ENCODE measurements at places on chromosomes 13 and 19.

DNA sequence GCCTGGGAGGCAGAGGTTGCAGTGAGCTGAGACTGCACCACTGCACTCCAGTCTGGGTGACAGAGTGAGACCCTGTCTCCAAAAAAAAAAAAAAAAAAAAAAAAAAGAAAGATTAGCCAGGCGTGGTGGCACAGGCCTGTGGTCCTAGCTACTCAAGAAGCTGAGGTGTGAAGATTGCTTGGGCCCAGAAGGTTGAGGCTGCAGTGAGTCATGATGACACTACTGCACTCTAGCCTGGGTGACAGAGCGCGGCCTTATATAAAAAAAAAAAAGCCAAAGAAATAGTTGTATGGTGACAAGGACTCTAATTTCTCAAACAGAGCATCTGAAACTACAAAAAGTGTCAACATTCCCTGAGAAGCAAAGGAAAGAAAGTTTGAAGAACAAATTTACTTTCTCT is 3.4 kb downstream of the PBX4 start:
- no peak for DNase-seq

GRCh38 chr19:18437491-18438330 is at the start of gene ISYNA1:
Gene ISYNA1, minus strand, starts transcription at chr19:18438133. Its CDS starts 154 bp downstream, at chr19:18437979.
- DNase-seq: no peak

DNA sequence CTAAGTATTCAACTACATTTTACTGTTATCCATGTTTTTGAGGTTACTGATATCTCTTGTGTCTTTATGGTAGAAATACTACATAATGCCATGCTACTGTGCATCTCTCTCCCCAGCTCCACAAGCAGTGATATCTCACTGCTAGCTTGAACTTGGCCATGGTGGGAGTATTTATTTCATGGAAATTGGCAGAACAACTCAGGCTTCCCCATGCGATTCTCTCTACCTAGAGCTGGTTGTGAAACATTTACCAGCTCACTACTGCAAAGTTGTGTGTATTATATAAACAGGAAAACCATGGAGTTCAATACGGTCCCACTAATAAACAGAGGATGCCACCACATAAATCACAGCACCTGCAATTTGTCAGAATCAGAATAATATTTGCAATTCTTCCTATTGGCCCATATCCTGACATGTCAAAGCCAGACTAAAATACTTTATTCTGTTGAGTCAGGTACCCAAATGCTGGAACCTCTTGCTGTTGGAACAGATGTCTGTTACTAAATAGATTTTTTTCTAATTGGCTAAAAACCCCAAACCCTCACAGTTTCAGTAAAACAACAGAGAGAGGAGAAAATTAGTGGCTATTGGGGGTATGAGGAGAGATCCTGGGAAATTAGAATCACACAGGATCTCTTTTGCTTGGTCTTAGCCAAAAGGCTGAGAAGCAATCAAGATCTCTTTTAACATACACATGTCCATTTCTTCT is 91.4 kb upstream of the SLC10A2 start:
- DNase-seq: no peak

GRCh38 chr19:19059837-19060611 is 3.8 kb upstream of the SLC25A42 start:
- DNase-seq: no peak

DNA sequence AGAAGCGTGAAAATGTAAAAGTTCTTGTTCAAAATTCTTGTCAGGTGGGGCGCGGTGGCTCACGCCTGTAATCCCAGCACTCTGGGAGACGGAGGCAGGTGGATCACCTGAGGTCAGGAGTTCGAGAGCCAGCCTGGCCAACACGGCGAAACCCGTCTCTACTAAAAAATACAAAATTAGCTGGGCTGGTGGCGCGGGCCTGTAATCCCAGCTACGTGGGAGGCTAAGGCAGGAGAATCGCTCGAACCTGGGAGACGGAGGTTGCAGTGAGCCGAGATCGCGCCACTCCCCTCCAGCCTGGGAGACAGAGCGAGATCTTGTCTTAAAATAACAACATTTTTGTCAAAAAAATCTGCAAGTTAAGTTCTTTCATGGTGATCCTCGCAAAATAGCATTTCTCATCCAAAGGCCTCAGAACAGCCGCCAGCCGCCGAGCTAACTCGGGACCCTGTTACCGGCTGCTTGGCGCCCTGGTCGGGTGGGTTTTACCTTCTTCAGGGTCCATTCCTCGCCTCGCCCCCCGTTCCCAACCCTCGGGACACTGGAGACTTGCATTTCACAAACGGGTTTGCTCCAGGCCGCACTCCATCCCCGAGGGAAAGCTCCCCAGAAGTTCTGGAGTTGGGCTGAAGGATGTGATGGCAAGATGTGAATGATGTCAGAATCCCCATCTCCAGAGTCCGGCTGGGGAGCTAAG is 1.6 kb downstream of the LATS2 start:
- no peak for DNase-seq

- DNase-seq: no peak
Measured at GRCh38 chr19:3268326-3268725, 43.9 kb downstream of the CELF5 start.

DNA sequence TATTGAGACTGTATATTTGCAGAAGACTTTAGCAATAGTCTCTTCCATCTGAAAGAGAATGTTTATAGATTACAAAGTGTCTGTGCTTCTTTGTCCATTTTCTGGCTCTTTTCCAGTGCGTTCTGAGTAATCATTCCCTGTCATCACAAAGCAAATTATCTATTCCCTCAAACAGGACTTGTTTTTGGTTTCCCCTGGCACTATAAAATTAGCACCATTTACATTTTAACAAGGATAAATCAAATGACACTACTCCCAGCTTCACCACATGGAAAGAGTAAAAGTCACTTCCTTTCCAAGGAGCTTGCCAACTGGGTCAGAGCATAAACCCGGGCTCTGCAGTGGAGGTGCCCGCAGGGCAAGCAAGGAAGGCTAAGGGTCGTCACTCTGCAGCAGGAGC is 88.1 kb downstream of the SHISA2 start:
- DNase-seq: no peak

DNA sequence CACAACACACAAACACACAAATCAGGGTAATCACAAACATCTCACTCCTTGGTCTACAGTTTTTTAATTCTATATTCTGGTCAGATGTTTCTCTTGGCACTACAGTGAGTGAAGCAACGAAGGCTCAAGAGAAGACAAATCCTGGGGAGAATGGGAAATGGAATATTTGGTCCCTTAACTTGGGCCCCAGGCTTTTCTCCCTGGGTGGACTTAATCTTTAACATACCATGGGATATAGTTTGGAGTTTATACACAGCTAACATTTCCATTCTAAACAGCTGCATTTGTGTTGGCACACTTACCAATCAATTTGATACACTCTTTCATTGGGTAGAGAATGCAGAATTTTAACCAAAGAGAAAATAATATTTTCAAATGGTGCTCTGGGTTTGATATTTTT is 1132.6 kb upstream of the SLC10A2 start:
- no peak for DNase-seq

DNA sequence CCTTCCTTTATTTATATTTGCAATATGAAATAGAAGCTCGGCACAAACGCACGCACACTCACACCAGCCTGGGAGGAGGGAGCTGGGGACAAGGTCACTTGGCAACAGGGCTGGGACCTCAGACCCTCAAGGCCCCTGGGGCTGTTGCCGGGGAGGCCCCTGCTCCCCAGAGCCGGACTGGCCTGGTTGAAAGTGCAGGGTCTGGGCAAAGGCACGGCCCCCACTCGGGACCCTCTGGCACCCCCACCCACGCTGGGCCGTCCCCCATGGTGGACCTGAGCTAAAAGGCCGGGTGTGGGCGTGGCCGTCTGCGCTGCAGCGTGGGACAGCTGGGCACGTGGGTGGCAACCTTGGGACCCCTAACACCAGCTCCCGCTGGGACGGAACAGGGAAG is 1.2 kb upstream of the TMEM86B start:
- no peak for DNase-seq

GRCh38 chr19:34589730-34590129 is 87.2 kb downstream of the SCGB2B2 start:
- no peak for DNase-seq

DNA sequence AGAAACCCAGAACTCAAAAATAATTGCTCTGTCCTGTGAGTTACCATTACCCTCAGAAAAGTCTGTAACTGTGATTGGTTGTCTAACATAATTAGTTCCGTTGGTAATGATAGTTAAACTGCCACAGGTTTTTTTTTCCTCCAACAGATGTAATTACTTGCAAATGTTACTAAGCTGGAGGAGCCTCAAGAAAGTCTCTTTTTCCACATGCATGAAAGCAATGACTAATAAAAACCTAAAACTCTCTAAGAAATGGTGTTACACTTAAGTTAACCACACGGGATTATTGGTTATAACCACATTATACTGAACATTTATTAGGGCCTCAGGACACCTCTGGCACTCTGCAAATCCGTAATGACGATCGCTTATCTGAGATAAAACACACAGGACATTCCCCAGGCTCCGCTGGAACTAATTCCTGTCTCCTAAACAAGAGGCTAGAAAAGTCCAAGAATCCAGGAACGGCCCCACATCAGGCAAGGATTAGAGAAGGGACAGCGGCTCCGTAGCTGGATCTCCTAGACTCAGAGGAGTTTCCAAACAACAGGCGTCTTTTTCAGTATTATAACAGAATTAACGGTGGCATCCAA is 753 bp downstream of the ZNF235 start:
- DNase-seq: no peak

DNA sequence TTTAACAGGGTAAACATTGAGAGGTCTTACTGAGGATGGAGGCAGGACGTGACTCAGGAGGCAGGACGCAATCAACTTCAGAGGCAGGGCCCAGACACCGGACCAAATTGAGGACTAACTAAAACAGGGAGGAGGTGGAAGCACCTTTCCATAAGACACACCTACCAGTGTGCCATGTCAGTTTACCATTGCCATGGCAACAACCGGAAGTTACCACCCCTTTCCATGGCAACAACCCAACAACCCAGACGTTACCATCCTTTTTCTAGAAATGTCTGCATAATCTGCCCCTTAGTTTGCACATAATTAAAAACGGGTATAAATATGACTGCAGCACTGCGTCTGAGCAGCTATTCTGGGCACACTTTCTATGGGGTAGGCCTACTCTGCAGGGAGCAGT is 53.5 kb upstream of the SOX21 start:
- DNase-seq: no peak

GRCh38 chr13:80168089-80168850 is 172.7 kb downstream of the SPRY2 start:
- DNase-seq: no peak

- DNase-seq: no peak
Measured at GRCh38 chr19:31338069-31338776, 11.0 kb downstream of the TSHZ3 start.

- peak; percentile 94 for DNase-seq
Measured at GRCh38 chr13:44237276-44237767, 136.3 kb upstream of the SERP2 start.

DNA sequence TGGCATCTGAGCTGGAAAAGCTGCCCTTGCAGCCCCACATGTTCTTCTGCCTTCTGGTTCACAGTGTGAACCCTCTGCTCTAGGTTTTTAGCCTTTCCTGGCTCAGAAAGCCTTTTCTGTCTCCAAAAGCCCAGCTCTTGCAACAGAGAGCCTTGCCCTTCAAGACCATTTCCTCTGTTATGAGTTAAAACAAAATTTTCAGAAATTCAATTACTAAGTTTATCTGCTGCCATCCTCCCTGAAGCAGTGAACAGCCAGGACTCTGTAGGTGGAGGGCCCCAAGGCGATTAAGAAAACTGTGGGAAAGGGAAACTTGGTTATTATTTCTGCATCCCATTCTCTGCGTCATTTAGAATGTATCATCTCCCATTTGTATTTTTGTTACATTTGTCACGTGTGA is 18.8 kb downstream of the FAM124A start:
- no peak for DNase-seq

GRCh38 chr19:35363711-35364425 is 5.6 kb downstream of the FFAR3 start:
- DNase-seq: no peak

GRCh38 chr19:558770-559439 is 13.5 kb upstream of the BSG start:
- DNase-seq: no peak

DNA sequence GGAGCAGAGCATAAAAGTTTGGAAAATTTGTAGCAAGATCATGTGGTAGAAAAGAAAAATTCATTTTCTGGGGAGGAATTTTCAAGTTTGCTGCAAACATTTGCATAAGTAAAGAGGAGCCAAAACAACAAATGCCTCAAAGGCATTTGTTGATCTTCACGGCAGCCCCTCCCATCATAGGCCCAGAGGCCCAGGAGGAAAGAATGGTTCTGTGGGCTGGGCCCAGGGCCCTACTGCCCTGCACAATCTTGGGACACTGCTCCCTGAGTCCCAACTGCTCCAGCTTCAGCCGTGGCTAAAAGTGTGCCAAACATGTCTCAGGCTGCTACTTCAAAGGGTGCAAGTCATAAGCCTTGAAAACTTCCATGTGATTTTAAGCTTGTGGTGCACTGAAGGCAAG is 11.3 kb downstream of the LGALS13 start:
- DNase-seq: no peak

DNA sequence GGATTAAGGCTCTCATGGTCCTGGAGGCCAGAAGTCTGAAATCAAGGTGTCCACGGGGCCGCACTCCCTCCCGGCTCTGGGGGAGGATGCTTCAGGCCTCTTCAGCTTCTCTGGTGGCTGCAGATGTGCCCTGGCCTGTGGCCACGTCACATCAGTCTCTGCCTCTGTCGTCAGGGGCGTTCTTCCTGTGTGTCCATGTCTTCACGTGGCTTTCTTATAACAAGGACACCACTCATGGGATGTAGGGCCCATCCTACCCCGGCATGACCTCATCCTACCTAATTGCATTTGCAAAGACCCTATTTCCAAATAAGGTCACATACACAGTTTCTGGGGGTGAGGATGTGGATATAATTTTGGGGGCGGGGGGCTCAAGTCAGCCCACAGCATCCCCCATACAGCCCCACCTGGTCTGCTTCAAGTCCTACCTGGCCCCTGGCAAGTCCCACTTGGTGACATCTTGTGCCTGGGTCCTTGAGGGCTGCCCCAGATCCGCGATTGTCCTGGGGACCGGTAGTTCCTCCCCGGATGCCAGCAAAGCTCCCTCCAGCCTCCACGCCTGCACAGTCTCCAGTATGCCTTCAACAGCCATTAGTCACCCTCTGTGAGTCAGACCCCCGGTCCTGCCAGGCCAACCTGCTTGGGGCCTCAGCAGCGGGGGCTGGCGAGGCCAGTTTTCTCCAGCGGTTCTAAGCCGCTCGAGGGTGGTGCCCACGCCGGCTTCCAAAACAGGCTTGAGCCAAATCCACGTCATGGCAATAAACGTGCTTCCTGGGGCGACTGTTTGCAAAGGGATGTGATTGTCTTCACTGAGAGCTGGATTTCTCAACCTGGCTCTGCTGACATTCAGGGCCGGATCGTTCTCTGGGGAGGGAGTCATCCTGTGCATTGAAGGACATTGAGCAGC is 32.2 kb downstream of the MYO9B start:
- peak; percentile 97 for DNase-seq

GRCh38 chr19:28985201-28985600 is 227.8 kb downstream of the UQCRFS1 start:
- no peak for DNase-seq
